ENCODE measurements at places on chromosomes 12 and 14.

GRCh38 chr12:20548611-20549010 lies 146.5 kb upstream of the SLCO1C1 start:
- DNase-seq = no peak

- DNase-seq = no peak
These were observed 13.7 kb upstream of the ZNF740 start for GRCh38 chr12:53166837-53167236.

GRCh38 chr14:89855961-89856656 lies 98.4 kb downstream of the EFCAB11 start:
- peak; percentile 0 for DNase-seq

- no peak for DNase-seq
These were observed 68.3 kb downstream of the RERG start for GRCh38 chr12:15152868-15153267.

GRCh38 chr14:31197671-31198070 lies 9.9 kb downstream of the HECTD1 start:
- DNase-seq = no peak

- DNase-seq = no peak
These were observed 89.7 kb downstream of the PDE3A start for GRCh38 chr12:20458011-20458410.

GRCh38 chr12:105574056-105574715 lies 243.7 kb downstream of the C12orf75 start:
- DNase-seq = no peak

- DNase-seq = no peak
These were observed 376.7 kb downstream of the ZFP36L1 start for GRCh38 chr14:68416171-68416570.

GRCh38 chr12:66956300-66956699 lies 277.4 kb upstream of the GRIP1 start:
- no peak for DNase-seq

- peak; percentile 51 for DNase-seq
These were observed 105.1 kb upstream of the TMEM260 start for GRCh38 chr14:56474419-56475022.

DNA sequence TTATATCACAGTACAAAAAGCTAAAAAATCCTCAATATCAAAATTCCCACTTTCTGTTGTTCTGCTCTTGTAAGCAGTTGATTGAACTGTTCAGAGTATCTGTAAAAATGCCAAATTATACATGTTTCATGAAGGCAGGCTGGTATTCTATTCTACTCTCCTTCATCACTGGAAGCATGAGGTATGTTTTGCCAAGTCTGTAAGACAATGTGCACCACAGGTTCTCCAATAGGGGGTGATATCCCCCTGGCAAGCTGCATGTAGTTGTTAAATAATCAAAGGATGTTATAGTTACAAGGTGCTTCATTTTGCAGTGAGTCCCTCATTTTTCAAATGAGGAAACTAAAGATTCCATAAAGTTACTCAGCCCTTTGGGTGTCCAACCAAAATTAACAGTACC lies 15.1 kb upstream of the NEK9 start:
- no peak for DNase-seq

DNA sequence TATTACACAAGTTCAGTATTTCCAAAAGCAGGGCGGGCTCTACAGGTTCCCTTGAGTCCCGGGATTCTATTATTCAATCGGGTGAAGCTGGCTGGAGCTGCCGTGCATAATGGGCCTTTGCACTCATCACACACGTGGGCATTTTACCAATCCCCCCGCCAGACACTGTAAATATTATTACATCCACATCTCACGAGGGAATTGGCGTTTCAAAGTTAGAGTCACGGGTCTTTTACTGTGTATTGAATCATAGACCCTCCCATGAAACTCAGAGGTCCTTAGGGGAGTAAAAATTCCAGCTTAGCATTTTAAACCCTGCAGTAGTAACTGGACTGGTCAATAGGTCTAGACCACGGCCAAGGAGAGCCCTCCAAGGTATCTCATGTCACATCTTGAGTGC lies 70.3 kb downstream of the MAP1LC3B2 start:
- no peak for DNase-seq

DNA sequence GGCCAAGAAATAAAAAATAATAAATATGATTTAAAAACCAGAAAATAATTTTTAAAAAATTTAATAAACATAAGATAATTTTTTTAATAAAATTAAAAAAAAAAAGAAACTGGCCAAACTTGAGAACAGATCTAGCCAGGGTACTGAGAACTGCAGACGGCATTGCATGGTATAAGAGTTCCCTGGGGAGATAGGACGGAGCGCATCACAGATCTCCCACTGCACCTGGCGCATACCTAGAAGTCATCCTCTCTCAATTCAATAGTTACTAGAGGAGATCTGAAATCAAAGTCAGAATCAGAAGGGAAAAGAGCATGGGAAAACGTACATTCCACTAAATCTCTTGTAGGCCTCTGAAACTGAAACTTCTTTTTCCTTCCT lies 58.9 kb upstream of the BCL2L14 start:
- DNase-seq = no peak

GRCh38 chr14:72889366-72889765 lies 4.5 kb downstream of the DPF3 start:
- no peak for DNase-seq

GRCh38 chr12:57170408-57170807 lies 23.0 kb upstream of the LRP1-AS start:
- DNase-seq = no peak

GRCh38 chr14:36947362-36947761 lies 225.0 kb downstream of the SLC25A21 start:
- DNase-seq = no peak

DNA sequence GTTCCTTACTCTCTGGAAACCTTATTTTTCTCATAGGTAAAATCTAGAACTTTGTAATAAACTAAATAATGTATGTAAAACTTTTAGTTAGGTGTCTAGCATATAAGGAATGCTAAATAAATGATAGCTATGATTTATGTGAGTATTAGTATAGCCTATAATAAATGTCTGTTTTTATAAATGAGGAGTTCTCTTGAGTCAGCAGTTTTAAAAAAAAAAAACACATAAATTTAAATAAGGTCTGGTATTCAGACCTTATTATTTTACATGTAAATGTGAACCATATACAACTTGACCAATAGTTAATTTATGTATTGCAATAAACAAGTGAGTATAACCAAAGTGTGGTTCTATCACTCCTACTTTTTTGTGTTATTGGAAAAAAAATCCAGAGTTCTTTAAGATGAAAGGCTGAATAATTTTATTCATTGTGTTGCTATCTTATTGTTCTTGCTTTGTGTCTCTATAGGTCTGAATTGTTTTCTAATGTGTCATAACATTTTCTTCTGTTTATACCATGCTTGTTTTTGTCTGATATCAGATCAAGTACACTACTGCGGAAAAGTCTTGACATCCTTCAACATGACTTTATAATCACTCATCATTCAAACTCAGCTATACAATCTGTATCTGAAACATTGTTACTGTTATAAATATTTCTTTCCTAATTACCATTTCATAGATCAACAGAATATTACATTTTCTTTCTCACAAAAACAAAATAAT lies 115.7 kb downstream of the RASSF9 start:
- peak; percentile 59 for DNase-seq

- no peak for DNase-seq
These were observed 3.5 kb downstream of the KLRD1 start for GRCh38 chr12:10310926-10311720.

DNA sequence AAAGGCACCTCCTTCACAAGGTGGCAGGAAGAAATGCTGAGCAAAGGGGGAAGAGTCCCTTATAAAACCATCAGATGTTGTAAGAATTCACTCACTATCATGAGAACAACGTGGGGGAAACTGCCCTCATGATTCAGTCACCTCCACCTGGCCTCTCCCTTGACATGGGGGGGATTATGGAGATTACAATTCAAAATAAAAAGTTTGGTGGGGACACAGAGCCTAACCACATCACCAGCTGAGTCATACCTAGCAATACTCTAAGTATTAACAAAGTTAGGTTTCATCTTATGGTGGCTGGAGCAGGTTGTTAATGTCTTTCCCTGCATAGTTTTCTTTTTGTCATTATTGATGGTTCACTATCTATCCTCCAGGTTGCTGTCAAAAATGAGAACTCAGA lies 113.2 kb upstream of the PPFIA2 start:
- no peak for DNase-seq

- DNase-seq = no peak
These were observed 103.2 kb upstream of the PARP11 start for GRCh38 chr12:3976351-3976938.

DNA sequence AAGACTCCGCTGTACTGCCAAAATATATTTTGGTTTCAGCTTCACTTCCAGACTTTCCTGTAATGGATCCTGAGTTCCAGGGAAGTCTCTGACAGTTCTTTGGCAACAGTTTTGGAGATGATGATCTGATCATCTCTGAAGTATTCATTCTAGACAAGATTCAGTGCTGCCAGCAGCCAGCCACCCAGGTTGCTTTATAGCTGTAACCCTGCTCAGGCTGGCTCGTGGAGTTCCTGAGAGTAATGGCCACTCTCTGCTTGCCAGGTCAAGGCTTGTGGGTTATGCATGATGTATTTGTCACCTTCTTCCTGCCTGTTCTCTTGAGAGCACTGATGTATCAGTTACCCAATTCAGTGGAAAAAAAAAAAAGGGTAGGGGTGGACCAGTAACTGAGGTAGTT lies 124.3 kb downstream of the PPHLN1 start:
- no peak for DNase-seq

GRCh38 chr12:15910864-15911721 lies at the start of gene DERA:
TSS of gene DERA (plus strand) at chr12:15911332. CDS start at chr12:15911384, 52 bp downstream.
- DNase-seq = peak; percentile 51

DNA sequence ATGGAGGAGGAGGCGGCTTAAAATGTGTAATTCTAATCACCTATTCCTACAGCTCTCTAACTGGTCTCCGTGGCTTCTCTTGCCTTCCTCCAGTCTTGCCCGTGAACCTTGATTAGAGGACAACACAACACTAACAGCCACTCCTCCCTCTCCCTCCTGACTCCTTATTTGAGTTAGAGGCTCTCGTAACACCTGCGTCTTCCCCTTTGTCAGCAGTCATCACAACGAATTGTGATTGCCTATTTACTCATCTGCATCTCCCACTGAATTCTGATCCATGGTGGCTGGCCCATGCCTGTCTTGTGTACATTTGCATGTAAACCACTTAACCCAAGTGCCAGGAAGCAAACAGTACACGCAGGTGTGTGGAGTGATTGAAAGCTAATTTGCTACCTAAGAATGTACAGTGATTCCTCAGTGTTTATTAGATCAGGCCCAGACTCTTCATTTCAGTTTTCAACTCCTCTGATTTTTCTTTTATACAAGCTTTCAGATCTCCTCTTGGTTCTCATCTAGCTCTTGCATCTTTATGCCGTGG lies 154.5 kb downstream of the MON2 start:
- DNase-seq = no peak

GRCh38 chr12:18296909-18297280 lies 35.6 kb downstream of the PIK3C2G start:
- DNase-seq = no peak

DNA sequence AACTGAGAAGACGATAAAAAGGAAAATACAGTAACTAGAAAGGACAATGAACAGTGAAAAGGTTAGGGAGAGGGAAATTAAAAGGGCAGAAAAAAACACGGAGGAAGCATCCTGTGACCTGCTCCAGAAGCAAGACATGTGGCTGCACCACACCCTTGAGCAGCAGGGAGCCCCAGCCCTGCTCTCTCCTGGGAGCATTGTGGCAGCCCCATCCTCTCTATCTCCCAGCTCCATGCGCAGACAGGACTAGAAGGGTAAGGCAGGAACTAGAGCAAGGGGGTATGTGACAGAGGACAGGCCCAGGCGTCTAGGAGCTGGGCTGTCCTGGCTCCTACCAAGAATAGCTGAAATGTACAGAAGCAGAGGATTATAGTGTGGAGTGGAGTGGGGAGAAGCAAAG lies 38.6 kb upstream of the SMUG1 start:
- DNase-seq = no peak

- DNase-seq = no peak
These were observed 5.8 kb downstream of the FBRSL1 start for GRCh38 chr12:132495629-132496357.

GRCh38 chr12:27290501-27291168 lies 42.0 kb upstream of the BMAL2 start:
- no peak for DNase-seq

- no peak for DNase-seq
These were observed 4.0 kb upstream of the RESF1 start for GRCh38 chr12:31954925-31955858.

DNA sequence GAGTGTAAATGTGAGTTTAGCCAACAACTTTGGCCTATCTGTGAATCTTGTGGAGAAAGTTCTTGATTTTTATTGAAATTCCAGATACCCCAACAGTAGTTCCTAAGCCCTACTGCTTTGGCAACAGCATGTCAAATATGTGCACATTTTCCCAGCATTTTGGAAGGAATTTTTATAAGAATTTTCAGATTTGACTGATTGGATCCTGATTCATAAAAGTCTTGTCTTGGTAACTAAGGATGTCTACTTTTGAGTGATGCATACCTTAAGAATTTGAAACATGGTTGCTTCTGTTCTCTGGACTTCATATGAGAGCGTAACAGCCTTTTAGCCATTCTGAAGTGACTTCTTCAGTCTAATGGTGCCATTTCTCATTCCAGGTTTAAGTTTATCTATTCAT lies 106.7 kb downstream of the ANO4 start:
- no peak for DNase-seq

- peak; percentile 26 for DNase-seq
These were observed 844 bp downstream of the DPF3 start for GRCh38 chr14:72892879-72893635.

DNA sequence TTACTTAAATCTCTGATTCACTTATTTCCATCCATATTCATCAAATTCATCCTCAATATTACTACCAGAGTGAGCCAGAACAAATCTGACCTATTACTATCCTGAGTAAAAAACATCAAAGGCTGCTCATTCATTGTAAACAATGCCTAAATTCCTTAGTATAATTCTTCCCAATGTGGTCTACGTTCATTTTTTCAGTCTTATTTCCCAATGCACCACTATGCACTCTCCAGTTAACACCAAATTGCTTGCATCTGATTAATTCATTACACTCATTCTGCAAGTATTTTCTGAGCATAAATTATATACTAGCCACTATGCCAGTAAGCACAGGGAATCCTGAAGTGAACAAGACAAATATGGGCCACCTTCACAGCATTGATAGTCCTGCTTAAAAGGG lies 110.0 kb downstream of the EPS8 start:
- DNase-seq = no peak

DNA sequence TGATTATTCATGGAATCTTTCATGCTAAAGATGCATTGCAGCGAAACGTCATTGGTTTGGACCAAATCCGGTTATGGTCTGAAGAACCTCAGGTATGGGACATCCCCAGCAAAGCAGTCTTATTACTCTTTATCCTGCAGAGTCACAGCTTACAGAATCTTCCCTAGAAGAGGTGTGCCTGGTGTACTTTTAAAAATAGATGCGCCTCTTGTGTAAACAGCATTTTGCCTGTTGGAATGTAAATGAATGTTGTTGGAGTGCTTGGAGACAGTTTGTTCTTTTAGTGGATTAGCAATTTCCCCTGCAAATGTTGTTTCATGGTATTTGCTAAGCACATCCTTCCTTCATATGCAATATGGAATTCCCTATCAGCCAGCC lies 242.5 kb downstream of the ZFP36L1 start:
- no peak for DNase-seq

- no peak for DNase-seq
These were observed 3.5 kb upstream of the LRTM2 start for GRCh38 chr12:1816730-1817348.
